Anterior cingulate cortex (tissue), 58 donors: ENCODE measurements at places on chromosomes 1 and 21.

DNA sequence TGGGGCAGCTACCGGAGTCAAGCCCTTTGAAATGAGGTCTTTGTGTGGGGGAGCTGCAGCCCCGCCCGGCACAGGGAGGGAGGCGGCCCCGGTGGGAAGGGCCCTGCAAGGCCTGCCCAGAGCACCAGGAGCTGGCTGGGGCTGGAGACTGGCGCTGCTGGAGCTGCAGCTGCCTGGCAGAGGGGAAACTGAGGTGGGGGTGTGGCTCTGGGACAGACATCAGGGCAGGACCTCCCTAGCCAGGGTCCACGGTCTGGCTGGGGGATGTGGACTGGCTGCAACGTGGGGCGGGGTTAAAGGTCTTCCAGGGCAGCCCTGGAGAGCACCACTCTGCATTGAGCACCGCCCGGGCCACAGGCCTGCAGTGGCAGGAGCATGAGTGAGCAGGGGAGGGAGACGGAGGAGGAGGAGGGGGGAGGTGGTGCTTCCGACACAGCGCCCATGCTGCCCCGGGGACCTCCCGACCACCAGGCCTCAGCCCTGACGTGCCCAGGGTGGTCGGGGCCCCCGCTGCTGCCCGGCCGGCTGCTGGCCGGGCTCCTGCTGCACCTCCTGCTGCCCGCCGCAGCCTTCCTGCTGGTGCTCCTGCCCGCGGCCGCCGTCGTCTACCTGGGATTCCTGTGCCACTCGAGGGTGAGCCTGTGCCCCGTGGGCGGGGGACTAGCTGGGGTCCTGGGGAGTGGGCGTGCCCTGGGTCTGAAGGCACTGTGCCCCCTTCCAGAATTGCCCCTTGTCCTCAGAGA, 4.8 kb upstream of the ANKRD65 start:
- DNase-seq = peak; percentile 63

- no peak for DNase-seq
These were observed 3.8 kb downstream of the TNN start for GRCh38 chr1:175071276-175071943.

DNA sequence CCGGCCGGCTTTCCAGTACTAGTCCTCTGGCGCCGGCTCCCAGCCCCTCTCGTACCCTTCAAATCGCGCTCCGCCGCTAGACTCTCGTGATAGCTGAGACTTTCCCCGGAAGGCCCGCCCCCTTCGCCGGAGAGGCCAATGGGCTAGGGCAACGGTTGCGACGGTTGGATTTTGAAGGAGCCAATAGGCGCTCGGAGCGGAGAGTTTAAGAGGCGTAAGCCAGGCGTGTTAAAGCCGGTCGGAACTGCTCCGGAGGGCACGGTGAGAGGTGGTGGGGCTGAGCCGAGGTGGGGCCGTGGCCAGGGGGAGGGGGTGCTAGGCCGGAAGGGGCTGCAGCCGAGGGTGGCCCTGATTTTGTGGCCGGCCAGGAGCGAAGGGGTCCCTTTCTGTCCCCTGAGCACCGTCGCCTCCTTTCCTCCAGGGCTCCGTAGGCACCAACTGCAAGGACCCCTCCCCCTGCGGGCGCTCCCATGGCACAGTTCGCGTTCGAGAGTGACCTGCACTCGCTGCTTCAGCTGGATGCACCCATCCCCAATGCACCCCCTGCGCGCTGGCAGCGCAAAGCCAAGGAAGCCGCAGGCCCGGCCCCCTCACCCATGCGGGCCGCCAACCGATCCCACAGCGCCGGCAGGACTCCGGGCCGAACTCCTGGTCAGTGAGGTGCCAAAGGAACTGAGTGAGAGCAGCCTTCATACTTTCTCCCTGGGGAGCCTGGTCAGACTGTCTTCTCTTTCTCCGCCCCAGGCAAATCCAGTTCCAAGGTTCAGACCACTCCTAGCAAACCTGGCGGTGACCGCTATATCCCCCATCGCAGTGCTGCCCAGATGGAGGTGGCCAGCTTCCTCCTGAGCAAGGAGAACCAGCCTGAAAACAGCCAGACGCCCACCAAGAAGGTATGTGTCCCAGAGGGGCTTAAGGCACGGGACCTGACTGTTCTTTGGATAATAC, at the start of gene CDC20:
Gene CDC20 (plus strand): TSS at position 236 of the 948 bp plus-strand sequence. CDS start 235 bp downstream, at position 471.
- peak; percentile 89 for DNase-seq

DNA sequence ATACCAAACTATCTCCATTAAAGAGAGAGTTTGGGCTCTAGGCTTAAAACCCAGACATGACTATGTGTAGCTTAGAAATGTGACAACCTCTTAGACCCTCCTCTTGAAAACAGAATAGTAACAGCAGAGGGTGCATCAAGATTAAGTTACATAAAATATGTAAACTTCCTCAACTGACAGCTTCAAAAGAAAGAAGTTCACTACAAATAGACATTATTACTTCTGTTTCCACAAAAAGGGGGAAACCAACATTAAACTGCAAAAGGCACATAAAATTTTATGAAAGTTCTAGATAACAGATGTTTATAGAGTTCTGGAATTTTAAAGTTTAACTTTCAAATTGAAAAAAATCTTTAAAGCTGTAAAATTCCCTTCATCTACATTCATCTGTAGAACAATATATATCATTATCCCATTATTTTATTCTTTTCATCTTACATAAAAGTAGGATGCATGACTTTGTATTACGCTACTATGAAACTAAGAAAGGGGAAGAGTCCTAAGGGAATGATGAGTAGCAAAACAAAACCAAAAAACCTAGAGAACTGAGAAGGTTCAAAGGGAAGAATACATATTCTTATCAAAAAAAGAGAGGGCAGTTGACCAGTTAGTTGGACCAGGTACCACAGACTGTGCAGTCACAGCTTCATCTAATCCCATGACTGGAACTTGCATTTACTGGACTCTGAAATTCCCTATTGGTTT, 177.0 kb downstream of the SIPA1L2 start:
- no peak for DNase-seq

- DNase-seq = no peak
These were observed 50.5 kb downstream of the ABL2 start for GRCh38 chr1:179178950-179179349.

DNA sequence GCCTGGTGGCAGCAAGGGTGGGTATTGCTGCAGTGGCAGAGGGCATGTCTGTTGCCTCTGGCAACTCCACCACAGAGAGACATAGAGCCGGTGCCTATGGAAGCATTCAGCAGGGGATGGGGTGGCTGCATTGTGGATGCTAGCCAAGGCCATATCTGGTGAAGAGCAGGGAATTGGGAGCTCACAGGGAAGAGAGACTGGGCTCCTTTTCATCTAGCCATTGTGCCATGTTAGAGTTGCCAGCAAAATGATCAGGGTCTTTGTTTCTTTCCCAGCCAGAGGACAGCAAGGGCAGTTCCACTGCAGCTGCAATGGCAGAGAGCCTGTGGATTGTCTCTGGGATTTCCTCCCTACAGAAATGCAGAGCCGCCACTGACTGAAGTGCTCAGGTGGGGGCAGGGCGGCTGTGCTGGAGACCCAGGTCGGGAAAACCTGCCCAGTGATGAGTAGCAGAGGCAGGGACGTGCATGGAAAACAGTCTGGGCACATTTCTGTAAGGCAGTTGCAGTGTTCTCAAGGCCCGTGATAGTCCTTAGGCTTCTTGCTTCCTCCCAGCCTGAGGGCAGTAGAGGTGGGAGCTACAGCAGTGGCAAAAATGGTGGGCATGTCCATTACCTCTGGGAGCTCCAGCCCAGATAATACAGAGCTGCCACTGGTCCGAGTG, 40.2 kb upstream of the CYP4X1 start:
- DNase-seq = no peak

DNA sequence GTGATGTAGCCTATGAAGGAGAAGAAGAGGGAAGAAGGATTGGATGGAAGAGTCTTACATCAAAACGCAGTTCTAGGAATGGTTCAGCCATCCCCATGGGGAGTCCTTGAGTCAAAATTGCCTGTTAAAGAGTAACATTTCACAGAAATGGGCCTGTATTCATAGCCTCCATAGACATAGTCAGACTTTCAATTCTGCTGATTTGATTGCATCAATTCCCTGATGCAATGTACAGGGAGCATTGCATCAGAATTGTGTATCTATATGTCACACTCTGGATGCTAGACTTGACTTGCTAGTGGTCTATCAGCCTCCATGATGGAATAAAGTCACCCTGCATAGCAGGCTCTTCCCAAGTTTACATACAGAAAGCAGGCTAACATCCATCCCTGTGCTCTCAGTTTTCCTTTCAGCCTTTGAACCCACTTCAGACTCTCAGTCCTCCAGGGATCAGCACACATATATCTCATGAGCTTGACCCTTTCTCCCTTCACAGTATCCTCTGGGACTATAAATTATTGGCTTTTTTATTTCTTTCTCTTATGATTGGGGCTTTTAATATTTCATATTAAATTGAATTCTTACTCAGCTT, 1111.7 kb upstream of the B3GALT2 start:
- no peak for DNase-seq

DNA sequence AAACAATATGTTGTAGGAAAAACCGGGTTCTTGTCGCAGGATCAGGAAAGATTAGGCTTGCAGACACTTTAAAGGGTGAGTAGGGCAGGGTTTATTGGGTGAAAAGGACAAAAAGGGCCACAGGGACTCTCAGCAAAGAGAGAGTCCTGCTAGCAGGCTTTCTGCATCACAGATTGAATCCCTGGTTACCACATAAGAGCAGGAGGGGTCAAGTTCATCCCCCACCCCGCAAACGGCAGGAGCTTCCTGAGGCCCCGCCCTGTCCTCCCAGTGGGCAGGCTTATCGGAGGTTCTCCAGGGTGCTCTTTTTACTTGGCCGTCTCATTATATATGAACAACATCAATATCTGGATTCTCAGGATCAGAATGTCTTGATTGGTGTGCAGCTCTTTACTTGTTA, 47.7 kb downstream of the SYCP1 start:
- no peak for DNase-seq

DNA sequence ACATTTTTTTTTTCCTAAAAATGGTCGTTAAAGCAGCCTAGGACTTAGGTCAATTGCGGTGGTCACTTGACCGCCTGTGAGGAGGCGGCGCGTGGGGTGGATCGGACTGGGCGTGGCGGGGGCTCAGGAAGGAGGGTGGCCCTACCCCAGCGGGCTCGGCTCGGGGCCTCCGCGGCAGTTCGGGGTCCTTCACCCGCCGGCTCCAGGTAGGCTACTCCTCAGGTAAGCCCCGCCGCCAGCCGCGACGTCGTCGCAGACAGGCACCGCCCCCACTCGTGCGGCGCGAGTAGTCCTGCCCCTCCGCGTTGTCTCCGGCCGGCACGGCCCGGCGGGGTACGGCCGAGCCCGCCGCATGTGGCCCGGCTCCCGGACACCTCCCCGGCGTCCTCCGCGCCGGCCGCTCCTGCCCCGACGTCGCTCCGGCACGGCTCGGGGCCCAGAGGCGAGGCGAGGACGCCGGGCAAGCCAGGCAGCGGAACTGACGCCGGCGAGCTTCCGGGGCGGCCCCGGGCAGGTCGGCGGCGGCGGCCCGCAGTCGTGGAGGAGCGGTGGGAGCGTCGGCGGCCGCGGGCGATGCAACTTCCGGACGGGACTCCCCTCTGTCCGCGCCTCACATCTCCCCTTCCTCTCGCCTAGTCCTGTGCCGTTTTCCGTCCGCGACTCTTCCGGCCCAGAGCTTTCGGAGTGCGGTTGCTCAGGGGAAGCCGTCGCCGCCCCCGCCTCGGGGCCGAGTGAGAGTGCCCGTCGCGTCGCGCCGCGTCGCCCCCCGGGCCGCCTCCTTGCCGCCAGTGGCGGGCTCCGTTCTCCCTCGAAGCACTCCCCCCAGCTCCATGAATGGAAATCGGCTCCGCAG, at the start of gene AGO3:
Gene AGO3 (plus strand): TSS at position 513 of the 853 bp plus-strand sequence. CDS start 322 bp downstream, at position 835.
- DNase-seq = peak; percentile 83

DNA sequence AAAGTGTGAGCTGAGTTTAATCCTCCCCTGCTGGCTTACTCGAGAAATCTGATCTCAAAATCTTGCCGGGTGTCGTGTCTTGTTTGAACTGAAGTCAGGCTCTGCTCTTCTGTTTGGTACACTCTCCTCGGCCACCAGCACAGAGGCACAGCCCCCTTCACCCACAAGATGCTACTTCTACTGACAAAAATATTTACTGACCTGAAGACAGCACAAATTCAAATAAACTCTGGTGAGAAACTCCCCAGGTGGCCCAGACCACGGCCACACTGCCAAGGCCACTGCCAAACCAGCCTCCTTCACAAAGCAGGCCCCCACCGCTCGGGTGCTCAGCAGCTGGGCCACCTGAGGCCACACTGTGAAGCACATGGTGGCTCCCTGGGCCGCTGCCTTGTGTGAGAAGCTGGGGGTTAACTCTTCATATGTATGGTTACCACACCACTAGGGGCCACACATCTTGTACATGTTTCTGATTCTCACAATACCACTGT, 80.6 kb downstream of the TGFBR3 start:
- DNase-seq = no peak

DNA sequence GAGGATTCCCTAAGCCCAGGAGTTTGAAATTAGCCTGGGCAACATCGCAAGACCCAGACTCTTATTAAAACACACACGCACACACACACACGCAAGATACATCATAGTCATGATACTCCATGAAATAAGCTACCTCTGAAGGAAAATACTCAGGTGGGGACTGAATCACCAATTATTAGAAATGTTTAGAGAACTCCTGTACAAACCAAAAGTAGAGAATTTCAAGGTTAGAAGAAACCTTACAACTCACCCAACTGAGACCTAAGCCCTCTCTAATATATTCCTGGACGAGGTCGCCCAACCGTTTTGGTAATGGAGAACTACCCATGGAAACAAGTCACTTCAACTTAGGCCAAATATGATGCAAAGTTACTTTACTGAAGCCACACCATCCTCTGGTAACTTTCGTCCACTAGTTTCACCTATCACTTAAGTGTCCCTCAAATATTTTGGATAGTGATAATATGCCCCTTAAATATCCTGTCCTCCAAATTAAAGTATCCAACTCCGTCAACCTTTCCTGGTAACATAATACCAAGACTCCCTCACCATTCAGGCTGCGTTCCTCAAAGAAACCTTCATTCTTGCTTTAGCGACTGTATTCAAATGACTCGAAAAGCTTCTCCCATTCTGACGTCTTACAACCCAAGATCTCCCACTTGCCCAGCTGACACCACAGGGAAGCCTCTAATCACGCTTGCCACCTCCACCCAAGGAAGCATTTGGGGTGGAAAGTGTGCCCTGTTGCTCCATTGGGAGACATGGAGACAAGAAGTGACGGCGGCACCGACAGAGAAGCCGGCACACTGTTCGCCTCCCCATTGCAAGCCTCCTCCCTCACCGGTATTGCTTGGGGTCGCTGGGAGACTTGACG, 856 bp downstream of the NRDC start:
- DNase-seq = no peak

DNA sequence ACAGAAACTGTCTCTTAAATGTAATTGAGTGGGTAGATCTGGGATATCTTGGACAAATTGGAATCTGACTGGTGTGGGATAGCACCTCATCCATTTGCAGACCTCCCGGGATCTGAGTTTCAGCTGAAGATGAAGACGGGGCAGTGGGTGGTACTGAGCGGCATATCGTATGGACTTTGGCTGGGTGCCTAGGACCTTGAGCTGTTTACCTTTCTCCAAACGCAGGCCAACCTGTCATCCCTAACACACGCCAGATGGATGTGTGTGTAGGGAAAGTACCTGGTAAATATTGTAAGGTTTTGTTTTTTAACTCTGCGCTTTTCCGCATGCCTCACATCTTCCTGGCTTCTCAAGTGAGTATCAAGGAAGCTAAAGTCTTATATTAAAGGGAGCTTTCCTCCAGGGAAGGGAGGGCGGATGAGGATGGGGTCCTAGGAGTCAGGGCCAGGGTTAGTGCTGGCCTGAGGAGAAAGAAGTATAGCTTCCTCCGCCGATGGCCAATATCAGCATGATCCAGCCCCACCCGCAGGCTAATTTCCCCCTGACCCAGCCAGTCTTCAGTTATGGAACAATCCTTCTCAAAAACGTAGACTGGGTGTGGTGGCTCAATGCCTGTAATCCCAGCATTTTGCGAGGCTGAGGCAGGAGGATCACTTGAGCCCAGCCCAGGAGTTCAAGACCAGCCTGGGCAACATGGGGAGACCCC, 26.2 kb downstream of the ATP8B2 start:
- DNase-seq = no peak
